ENCODE measurements at places on chromosomes 5 and 9.

DNA sequence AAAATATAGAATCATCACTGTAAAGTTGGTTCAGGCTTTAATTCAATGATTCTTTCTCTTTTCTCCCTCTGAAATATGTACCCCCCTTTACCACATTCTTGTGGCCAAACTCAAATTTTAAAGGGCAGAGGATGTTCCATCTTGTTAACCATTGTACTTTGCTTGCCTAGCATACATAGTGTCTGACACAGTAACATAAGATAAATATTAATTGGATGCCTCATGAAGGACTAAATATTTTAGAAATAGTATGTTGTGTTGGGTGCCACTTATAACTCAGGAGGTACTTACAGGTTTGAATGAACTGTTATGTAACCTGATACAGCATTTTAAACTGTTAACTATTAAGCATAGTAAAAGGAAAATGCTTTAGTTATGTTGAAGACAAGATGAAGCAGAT, 71.5 kb downstream of the NIPBL start:
- DNase-seq = no peak

DNA sequence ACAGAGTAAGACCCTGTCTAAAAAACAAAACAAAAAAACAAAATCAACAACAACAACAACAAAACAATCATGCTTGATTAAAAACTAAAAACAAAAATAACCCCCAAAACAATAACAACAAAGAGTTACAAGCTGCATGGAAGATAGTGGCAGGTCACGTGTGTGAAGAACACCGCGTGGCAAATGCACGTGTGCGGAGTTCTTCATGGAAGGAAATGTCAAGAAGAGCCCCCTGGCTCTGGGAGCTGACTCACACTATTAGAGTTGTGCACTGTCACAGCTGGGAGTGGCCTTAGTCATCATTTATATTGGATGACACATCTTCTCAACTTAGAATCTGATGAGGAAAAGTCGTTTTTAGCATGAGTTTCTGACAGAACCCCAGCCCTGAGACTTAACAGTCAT, 110.5 kb downstream of the JMY start:
- no peak for DNase-seq

DNA sequence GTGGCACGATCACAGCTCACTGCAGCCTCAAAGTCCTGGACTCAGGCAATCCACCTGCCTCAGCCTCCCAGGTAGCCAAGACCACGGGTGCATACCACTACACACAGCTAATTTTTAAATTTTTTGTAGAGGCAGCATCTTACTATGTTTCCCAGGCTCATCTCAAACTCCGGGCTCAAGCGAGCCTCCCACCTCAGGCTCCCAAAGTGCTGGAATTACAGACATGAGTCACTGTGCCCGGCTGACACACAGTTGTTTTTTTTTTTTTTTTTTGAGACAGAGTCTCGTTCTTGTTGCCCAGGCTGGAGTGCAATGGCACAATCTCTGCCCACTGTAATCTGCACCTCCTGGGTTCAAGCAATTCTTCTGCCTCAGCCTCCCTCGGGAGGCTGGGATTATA, 70.1 kb upstream of the CNOT6 start:
- no peak for DNase-seq

DNA sequence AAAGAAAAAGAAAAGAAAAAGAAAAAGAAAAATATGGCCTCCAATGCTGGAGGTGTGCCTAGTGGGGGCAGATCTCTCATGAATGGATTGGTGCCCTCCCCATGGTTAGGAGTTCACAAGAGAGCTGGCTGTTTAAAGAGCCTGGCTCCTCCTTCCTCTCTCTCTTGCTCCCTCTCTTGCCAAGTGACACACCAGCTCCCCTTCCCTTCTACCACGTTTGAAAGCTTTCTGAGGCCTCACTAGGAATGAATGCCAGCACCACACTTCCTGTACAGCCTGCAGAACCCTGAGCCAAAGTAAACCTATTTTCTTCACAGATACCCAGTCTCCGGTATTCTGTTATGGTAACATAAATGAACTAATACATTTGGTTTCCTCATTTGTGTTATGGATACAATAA, 14.4 kb upstream of the GALNT10 start:
- DNase-seq = no peak

GRCh38 chr9:129400971-129401622, 219.8 kb downstream of the C9orf50 start:
- DNase-seq = no peak

GRCh38 chr5:111453295-111453694, 59.0 kb downstream of the STARD4 start:
- no peak for DNase-seq

DNA sequence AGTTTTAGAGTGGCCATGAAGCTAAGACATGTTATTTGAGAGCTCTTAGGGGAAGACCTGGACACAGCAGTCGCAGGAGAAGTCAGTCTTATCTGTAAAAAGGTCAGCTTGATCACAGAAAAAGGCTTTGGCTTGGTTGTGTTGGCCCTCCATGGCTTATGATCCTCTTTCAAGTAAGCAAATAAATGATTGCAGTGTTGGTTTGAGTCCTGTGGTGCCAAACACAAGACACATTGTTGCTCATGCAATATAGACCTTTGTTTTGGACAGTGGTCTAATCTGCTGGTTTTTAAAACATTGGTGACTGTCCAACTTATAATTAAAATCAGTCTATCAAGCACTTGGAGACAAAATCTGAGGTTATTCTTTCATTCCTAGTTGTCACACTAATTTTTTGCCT, 54.0 kb downstream of the DOCK8 start:
- DNase-seq = no peak

DNA sequence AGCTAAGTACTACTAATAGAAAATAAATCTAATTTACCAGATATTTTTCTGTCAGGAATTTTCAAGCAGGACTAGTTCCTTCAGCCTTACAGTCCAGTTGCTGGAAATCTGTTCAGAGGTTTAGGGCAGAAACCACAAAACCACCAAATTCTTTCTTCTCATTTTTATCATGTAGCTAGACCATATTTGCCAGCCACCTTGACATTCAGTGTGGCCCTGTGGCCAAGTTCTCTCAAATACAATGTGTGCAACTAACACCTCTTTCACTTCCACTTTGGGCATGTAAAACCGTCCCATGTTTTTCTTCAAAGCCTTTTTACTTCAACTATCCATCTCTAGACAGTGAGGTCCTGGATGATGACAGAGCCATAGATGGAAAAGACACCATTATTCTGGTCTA, 1133.2 kb upstream of the CDH18 start:
- DNase-seq = no peak

DNA sequence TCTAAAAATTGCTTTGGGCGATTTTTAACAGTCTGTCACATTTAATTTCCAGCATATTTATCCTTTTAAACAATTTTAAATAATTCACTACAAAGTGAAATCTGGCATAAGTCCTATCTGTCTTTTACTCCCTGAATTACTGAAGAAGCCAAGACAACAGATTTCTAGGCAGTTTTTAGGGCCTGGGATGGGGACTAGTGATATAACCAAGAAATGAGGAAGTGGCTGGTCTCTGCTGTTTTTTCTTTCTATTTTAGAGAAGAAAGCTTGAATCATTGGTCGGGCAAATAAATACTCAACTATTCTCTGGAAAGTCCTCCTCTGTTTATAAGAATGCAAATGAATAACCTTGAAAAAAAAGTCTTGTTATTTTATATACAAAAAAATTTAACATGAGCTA, 79.7 kb upstream of the SSBP2 start:
- DNase-seq = no peak

DNA sequence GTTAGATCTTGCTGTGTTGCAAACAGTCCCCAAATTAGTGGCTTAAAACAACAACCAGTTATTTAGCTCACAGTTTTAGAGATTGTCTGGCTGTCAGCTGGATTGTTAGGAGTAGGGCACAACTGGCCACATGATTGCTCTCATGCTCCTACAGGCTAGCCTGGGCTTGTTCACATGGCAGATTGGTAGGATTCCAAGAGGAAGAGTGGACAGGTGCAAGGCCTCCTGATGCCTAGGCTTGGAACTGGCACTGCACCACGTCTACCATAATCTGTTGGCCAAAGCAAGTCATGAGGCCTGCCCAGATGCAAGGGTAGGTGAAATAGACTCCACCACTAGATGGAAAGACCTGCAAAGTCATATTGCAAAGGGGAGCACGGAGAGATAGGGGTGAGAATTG, 76.4 kb downstream of the ACER2 start:
- DNase-seq = no peak

GRCh38 chr9:131503626-131504465, 1.1 kb downstream of the POMT1 start:
- DNase-seq = no peak

DNA sequence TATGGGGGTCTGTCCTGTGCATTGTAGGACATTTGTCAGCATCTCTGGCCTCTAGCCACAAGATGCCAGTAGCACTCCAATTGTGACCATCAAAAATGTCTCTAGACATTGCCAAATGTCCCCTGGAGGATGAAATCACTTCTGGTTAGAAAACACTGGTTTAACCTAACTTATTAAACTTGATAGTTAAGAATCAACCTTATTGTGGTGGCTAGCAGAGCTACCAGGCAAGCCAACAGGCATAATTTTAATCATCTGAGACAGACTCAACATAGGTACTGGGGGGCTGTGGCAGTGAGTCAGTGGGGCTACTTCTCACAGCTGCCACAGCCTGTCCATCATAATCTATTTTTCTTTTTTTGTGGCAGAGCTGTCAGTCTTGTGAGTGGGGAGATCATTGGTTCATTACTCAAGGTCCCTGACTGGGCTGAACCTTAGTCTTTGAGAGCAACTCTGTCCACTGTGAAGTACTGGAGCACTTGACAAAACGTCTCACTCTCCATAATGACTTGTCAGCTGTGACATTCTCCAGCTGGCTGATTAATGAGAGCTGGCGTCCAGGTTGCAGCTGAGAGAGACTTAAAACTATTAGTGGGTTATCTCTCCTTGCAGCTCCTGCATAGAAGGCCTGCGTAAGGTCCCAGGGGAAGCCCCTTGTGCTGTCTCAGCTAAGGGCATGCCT, 107.9 kb downstream of the DCP2 start:
- no peak for DNase-seq

DNA sequence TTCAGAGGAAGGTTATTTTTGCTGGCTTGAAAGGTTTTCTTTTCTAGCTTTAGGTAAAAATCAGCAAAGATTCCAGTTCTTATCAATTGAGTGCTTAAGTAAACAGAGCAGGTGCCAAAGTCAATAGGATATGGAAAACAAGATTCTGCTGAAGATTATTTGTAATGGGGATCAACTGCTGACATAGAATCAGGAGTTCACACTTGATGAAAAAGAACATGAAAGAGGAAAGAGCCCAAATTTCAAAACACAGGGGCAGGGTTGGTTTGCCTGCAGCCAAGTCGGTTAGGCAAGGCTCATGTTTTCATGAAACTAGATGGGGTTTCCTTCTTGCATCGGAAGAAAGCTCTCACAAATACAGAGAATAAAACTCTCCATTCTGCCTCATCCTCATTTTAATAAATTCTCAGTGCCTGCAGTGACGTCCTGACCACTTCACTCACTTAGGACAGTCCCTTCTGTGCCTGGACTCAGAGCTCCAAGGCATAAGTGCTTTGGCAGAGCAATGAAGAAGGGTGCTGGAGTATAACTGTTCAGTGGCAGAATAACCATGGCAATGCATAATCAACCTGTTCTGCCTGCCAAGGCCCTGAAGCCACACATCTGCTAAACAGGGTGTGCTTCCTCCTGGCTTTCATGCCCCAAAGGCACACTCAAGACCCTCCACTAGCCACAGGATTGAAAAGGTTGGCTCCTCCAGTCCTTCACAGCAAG, 179.6 kb downstream of the GNAQ start:
- DNase-seq = no peak

- DNase-seq = no peak
These were observed 305.3 kb downstream of the PRR16 start for GRCh38 chr5:120769312-120769872.

- no peak for DNase-seq
These were observed 215.6 kb downstream of the EFNA5 start for GRCh38 chr5:107455111-107455544.

DNA sequence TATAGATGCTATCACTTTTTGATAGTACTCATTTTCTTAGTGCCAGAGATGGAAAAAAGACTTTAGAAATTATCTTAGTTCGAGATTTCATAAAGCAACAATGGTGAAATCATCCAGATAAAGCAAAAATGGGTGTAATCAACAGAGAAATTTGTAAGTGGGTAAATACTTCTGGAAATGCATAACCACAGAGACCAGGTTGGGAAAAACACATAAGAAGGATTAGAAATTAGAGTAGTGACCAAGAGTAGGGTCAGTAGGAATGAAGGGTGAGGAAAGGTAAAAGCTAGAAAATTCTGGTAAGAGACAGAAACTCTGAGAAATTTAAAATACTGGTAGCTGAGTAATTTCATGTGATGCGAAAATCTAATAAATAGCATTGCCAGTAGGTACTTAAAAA, 11.2 kb downstream of the EDIL3 start:
- DNase-seq = no peak

- no peak for DNase-seq
These were observed 341.1 kb downstream of the MAT2B start for GRCh38 chr5:163846512-163846911.

- no peak for DNase-seq
These were observed 212.4 kb downstream of the DTWD2 start for GRCh38 chr5:118775790-118776499.

DNA sequence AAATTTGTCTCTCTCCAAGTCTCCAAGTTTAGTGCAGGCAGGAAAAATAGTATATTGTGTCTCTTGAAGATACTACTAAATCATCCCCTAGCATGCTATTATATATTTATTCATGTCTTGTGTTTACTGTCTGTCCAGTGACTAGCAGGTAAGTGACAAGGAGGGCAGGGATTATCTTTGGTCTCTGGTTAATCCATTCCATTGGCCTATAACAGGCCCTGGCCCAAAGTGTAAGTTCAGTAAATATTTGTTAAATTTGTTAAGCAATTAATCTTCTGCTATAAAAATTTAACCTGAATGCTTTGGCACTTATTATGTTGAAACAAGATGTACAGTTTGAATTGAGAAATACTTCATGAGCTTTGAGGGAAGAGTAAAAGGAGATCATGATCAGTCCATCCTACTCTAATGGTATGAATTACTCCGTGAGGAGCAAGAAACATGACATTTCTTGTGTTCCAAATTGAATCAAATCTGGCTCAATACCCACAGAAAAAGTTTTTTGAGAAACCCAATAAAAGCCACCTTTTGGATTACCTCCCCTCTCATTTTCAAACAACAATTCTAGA, 219.7 kb downstream of the DTWD2 start:
- DNase-seq = no peak

GRCh38 chr5:159005062-159005461, 94.7 kb downstream of the EBF1 start:
- no peak for DNase-seq

GRCh38 chr9:91055845-91056244, 254.2 kb downstream of the SYK start:
- DNase-seq = no peak

DNA sequence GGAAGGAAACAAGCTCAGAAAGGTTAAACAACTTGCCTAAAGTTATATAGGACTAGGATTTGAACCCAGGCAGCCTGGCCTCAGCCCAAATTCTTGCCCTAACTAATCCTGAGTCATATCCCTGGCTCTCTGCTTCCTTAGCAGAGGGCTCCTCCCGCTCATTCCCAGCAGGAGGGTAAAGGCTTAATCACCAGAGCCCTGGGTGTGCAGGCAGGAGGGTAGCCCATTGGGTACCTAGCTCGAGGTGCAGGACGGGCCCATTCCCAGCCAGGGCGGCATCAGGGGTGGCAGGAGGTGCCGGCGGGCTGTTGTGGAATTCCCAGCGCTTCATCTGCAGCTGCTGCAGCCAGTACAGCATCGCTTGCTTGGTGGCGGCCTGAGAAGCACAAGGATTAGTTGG, 3.9 kb downstream of the TBC1D2 start:
- no peak for DNase-seq
